ENCODE measurements at places on chromosomes 12 and 14.

DNA sequence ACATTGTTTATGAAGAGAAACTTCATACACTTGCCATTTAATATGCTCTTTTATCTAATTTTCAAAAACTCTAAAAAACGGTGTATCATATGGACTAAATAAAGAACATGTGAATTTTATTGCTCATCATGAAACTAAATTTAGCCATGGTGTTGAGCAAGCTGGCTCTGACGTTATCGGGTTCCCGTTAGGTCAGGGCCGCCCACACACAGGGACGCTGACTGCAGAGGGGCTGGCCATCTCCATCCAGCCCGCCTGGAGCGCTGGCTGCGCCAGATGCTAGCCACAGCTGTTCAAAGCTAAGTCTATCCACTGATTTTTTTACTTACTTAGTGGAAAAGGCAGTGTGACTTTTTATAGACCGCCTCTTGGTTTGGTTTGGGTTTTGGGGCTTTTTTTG is 36.5 kb upstream of the DYNC1H1 start:
- DNase-seq = no peak

DNA sequence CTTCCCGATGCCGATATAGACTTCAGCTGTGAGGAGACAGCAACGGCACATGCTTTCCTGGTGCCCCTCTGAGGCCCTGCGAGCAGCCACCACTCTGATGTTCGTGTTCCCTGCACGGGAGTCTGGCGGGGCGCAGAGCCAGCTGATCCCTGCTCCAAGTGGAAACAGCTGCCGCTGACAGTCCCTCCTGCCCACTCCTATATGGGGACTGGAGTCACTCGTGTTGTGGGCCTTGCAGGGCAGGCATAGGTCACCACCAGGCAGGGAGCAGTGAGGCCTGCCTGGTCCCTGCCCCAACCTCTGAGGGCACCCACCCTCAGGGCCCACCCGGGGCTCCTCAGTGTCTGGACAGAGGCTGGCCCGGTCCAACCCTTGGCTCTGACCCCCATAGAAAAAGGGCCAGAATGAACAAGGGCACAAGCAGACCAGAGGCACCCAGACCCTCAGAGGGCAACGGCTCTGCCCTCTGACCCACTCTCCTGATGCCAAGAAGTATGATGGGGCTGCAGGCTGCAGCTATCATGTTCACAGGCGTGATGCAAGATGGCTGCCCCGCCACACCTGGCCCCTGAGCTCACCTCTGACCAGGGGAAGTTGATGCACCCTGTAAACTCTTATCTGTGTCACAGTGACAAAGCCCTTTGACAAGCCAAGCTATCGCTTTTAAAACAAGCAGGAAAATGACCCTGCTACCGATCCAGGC is 181.6 kb downstream of the CALM1 start:
- no peak for DNase-seq

DNA sequence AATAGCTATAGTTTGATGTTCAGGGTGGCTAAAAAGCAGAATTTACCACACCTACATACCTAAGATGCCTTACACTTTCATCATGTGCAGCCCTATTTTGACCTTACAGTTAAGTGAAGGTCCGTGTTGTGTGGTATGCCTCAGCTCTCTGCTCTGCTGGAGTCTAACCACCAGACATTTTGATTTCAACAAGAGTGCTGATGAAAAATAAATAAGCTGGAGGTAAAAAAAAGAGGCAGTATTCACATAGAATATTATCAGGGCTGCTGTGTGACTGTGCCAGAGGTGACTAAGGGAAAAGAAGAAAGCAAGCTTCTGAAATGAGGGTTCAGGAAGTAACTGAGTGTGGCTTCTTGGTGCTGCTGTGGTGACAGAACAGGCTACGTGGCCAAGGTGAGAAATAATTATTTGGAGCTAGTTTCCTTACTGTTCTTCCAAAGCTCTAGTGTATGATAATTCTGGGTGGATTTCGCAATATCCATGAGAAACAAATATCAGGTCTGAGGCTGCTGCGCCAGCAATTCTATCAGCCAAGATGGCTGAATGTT is 188.8 kb downstream of the STXBP6 start:
- no peak for DNase-seq

DNA sequence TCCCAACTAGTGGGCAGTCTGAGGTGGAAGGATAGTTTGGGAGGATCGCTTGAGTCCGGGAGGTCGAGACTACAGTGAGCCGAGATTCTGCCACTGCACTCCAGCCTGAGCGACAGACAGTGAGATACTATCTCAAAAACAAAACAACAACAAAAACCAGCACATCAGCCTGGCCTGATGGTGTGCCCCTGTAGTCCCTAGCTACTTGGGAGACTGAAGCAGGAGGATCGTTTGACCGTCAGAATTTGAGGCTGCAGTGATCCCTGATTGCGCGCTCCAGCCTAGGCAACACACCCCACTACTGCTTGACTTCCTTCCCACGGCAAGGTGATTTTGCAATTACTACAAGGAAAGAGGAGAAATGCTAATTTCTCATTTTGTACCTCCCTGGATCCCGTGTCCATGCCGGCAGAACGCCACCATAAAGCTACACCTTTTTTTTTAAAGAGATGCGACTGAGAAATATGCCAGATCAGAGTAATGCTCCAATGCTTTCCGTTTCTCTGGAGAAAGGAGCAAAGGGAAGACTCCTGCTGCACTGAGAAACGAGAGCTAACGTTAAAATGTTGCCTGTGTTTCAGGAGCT is 672 bp upstream of the SCFD1 start:
- DNase-seq = no peak

DNA sequence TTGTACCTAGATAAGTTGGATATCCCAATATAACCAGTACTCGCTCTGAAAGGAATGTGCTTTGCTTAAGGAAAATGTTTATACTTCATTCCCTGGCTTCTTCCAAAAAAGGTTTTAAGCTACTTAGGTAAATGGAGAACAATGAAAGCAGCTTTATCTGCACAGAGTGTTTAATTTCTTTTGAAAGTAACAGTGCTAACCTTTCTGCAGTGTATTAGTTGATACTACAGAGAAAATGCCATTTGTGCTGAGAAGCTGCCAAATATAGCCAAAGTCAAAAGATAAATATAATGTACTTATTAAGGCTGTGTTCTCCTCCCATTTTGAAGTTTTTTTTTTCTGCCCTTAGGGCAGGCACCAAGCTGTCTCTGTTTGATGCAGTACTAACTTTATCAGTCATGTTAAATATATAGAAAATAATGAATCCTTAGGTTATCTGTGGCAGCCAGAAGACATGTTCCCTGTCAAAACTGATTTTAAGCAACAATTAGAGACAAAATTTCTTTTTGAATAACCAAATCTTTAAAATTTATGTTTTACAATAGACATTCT is 145.4 kb upstream of the KITLG start:
- no peak for DNase-seq

DNA sequence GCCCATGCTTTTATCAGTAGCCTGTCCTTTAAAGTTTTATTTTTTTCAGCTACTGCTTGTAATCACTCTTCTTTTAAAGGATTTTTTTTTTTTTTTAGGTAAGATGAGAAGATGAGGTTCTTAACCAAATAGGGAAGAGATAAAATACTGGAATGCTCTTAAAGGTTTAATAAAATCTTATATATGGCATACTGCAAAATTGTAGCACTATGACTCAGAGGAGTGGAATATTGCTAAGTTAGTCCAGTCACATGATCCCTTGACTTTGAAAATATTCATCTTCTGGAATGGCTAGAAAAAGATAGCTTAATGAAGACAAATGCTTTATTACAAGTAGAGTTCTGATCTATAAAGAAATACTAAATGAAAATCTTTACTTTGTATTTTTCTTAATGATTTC is 116.6 kb downstream of the NAV3 start:
- no peak for DNase-seq

GRCh38 chr14:98489115-98489514 is 782.9 kb downstream of the BCL11B start:
- DNase-seq = no peak

GRCh38 chr12:66275040-66275439 is 27.3 kb upstream of the HELB start:
- DNase-seq = no peak

Measured in stimulated activated CD8-positive, alpha-beta memory T cell treated with anti-CD3 and anti-CD28 coated beads, Interleukin-7, amount 100 ng/mL, for 4 hours (primary cell).